ENCODE measurements at places on chromosomes 5 and 9.

DNA sequence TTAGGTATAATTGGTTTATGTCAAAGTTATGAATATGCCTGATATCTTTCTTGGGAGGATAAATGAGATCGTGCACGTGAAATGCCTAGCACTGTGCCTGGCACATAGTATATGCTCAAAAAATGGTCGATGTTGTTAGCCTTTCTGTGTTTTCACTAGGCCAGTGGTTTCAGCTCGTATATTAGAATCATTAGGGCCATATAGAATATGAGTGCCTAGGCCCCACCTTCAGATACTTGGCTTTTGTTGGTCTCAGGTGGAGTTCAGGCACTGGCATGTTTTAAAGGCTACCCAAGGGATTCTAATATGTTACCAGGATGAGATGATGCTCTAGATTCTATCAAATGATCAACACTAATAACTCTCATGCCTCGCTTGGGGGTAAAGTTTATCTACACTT lies 56.8 kb downstream of the ELL2 start:
- no peak for DNase-seq

GRCh38 chr9:130810609-130811136 lies 24.4 kb upstream of the ABL1 start:
- no peak for DNase-seq

GRCh38 chr5:143402553-143403333 lies 743 bp downstream of the NR3C1 start:
- peak; percentile 84 for DNase-seq

DNA sequence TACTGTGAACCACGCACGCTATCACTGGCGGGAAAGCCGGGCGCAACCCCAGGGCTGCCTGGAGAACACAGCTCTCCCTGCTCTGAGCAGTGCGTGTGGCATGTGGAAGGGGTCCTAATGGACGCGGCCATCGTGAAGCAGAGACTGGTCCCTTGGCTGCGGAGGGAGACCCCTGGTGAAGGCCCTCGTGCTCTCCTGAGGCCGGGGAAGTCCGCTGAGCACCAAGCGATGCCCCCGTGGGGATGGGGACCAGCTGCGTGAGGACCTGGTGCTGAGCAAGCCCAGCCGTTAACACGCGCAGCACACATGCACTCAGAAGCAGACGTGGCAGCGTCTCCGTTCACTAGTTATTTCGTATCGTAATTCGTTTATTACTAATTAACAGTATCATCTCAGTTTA lies 24.4 kb downstream of the SLC12A7 start:
- DNase-seq, result no peak

DNA sequence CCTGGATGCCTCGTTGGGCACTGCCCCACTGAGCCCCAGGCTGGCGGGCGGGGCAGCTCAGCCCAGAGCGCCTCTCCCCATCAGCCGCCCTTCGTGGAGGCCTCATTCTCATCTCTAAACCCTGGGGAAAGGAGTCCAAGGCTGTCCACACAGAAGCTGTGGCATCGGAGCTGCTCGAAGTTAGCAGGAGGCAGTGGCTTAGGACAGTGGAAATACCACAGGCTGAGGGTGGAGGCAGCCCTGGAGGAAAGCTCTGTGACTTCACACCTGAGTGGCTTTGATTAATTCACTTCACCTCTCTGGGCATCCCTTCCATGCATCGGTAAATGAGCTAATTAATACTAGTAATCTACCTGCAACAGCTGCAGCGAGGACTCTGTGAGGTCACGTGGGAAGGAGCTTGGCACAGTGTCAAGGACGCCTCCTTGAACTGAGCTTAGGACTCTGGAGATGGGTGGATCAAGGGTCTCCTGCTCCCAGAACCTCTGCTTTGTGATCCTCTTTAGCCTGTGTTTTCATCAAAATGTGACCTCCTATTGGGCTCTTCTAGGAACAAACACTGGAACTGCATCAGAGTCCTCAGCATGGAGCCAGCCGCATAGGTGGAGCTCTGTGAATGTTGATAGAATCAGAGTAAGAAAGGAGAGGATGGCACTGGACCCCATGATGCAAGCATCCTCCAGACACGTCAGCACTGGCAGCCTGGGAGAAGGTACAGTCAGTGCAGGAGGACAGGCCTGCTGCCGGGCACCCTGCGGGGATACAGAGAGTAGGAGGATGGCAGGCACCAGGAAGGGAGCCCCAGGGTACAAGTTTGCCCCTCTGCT lies 842 bp upstream of the ANGPTL2 start:
- DNase-seq, result peak; percentile 4

All from common myeloid progenitor, CD34-positive (primary cell).